ENCODE measurements at places on chromosomes 16 and 17.

GRCh38 chr16:79593074-79593531 is 7.4 kb downstream of the MAF start:
- DNase-seq, result no peak

- no peak for DNase-seq
These were observed 174.9 kb upstream of the WSCD1 start for GRCh38 chr17:5895276-5895675.

GRCh38 chr16:89319886-89320781 is 102.6 kb downstream of the ZNF778 start:
- DNase-seq, result peak; percentile 49

- DNase-seq, result no peak
These were observed 30.0 kb downstream of the SREBF1 start for GRCh38 chr17:17806611-17807274.

DNA sequence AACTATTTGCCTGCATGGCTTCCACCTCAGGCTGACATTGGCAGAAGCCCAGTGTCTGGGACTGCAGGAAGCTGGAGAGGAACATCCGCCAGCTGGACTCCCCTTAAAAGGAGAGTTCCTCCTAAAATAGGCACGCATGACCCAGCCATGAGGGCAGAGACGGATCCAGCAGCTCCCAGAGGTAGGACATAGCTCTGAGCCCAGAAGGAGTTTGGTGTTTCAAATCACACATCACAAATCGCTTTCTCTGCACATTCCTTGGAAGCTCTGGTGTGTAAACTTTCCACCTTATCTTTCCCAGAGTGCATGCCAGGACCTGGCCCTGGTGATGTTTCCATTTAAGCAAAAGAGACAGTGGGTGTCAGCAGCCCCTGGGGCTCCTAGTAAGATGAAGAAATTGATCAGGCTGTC is 231.1 kb upstream of the CDH5 start:
- no peak for DNase-seq

- peak; percentile 82 for DNase-seq
These were observed 10.3 kb downstream of the NT5M start for GRCh38 chr17:17313350-17313991.

DNA sequence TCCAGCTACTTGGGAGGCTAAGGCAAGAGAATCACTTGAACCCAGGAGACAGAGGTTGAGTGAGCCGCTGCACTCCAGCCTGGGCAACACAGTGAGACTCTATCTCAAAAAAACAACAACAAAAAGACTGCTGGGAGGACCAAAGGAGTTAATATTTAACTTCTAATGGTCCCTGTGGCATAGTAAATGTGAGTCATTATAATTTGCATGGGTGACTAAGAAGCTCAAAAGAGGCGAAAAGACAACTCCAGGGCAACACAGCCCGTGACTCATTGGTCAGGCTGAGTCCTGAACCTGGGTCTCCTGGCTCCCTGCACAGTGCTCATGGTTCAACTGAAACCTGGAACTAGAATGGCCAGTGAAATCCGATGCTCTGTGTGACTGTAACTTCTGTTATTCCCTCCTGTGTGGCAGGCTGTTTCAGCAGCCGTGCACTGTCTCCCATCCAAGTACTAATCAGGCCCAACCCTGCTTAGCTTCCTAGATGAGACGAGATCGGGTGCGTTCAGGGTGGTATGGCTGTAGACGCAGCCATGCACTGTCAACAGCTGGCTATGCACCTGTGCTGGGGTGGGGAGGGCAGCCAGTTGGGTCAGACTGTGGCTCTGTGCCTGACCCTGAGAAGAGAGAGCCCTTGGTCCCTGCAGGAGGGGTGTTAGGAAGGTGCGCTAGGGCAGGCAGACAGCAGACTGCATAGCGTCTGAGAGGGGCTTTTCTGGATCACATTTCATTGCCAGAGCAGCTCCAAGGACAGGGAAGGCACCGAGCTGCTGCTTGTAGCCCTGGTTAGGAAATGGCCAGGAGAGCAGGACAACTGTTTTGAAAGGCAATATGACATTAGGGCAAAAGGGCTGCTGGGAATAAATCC is 14.5 kb upstream of the GPRC5C start:
- no peak for DNase-seq

DNA sequence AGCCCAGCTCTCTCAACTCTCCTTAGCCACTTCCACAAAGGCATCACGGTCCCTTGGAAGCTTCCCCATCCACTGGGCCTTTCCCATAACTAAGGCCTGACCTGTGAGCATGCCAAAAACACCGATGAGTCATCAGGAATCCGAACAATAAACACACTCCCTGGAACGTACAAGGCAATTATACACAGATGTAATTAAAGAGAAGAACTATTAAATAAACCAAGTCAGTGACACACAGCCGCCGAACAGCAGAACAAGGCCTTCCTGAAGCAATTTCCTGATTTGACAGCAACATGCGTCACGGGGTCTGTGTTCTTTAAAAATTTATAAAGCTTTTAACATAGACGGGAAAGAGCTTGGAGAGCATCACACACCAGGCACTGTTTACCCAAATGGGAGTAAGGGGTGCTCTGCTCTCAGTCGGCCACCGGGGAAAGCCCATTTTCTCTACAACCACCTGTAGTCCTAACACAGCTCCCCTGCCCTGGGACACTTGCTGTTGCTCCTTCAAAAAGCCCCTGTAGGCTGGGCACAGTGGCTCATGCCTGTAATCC is 29.4 kb downstream of the COG7 start:
- DNase-seq, result no peak

- no peak for DNase-seq
These were observed 251.1 kb upstream of the CDH5 start for GRCh38 chr16:66115373-66115772.

GRCh38 chr17:55409030-55409800 is 12.4 kb downstream of the MMD start:
- DNase-seq, result no peak

DNA sequence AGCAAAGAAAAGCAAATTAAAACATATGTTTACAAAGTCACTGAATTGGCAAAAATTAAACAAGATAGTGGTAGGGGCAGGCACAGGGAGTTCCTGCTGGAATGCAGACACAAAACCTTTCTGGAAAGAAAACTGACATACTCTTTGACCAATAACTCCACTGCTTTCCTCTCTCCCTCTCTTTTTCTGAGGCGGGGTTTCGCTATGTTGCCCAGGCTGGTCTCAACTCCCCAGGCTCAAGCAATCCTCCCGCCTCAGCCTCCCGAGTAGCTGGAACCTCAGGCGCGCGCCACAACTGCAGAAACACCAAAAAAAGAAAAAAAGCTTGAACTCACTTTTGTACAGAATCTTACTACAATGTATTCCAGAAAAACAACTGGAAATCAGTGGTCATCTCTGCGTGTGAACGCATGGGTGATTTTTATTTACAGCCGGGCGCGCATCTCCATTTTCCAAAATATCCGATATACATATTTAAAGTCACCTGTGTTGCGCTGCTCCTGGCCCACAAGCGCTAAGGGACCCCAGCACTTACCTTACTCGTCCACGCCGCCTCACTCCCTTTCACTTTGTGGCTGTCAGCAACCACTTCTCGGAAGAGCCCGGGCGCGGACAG is 480 bp downstream of the TXNL4B start:
- DNase-seq, result no peak

DNA sequence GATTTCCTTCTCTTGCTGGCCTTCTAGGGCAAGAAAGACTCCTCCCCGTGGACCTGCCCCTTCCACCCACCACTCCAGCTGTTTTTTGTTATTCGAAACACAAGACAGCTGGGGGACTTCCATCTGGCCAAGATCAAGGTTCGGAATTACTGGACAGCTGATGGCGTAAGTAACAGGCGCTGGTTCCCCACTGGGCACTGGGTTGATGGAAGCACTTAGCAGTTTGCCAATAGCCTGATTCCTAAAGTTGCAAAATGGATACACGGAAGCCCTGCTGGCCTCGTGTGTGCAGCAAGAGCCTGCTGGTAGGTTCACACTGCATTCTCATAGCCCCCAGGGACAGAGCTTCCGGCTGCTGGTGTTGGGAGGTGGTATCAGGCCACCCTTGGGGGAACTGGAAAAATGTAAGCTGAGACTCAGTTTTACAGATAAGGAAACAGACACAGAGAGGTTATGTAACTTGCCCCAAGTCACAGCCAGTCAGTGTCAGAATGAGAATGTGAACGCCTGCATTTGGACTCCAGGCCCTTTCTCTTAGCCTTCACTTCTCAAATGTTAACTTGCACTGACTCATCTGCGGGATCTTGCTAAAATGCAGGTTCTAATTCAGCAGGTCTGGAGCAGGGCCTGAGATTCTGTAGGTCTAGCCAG is 171.7 kb downstream of the KATNIP start:
- DNase-seq, result no peak

- DNase-seq, result no peak
These were observed 27.1 kb downstream of the MSI2 start for GRCh38 chr17:57283203-57283971.

DNA sequence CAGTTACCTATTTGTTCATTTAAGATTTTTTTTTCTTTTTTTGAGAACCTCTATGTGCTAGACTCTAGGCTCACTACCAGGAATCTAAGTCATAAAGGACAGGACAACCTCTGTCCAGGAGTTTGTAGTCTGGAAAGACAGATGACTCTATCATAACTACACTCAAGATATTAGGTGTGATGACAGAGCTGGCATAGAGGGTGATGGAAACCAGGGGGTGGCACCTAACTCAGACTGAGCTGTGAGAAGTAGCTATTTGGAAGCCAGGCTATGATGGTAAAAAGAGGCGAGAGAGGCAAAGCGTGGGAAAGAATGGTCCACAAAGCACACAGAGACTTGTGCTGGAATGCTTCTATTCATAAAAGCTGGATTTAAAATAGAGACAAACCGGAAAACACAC is 372.3 kb downstream of the SEC14L1 start:
- no peak for DNase-seq

GRCh38 chr16:1505912-1506311 is 12.8 kb downstream of the TELO2 start:
- DNase-seq, result no peak

GRCh38 chr16:85484347-85485300 is 128.5 kb upstream of the GSE1 start:
- no peak for DNase-seq

DNA sequence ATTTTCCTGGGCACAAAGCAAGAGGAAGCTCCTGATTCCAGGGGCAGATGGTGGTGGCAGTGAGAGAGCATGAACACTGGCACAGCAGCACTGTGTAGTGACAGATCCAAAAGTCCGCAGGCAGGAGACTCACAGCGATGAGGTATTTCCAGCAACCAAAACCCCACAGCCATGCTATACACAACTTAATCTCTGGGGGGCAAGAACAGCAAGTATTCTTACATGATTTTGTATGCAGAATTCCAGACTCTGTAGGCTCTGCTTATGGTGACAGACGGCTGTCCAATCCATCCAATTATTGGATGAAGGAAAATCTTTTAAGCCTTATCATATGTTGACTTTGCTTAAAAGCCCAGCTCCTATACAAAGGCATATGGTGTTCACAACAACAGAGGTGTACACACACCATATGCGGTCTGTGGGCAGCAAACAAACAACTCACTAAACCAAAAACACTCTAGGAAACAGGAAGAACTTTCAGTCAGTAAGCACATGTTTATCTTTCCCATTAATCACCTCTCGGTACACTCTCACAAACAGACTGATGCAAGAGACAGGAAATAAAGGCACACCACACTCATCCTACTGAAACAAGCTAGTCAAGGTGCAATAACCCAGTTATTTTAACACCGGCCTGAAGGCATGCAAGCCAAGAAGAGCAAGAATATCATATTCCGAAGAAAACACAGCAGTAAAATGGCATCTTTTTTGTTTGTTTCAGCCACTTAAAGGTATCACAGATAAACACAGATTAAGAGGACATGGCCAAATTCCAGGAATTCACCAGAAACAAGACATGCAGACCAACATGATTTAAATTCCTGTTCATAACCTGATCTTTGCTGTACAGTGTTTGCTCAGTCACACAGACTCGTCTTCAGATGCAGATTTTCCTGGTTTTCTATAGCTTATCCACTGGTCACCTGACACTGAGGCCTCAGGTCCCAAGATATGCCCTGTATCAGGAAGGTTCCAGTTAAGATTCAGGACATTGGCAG is 47.8 kb downstream of the ERN1 start:
- peak; percentile 68 for DNase-seq

GRCh38 chr16:10312784-10313724 is 72.8 kb upstream of the ATF7IP2 start:
- no peak for DNase-seq

GRCh38 chr16:1096169-1097082 is at the start of gene C1QTNF8:
C1QTNF8 (minus strand) TSS chr16:1096244; CDS start chr16:1094922, 1,322 bp downstream.
- DNase-seq, result no peak

GRCh38 chr16:67535201-67535600 is 6.6 kb downstream of the RIPOR1 start:
- DNase-seq, result no peak

DNA sequence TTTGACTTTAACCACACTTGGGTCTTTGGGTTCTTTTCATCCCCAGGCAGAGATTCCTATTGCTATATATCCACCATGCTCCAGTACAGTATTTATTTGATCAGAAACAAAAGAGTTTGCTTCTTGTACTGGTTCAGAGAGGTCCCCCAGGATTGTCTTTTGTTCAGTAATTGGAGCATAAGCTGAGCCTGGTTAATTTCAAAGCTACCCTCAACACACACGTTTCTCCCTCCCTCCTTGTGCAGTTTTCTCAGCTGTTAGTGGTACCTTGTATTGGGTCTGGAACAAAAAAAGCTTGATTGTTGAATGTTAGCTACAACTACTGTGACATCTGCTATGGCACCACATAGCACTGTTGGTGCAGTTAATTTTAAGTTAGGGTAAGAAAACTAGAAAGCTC is 50.0 kb downstream of the NUP93 start:
- DNase-seq, result no peak

DNA sequence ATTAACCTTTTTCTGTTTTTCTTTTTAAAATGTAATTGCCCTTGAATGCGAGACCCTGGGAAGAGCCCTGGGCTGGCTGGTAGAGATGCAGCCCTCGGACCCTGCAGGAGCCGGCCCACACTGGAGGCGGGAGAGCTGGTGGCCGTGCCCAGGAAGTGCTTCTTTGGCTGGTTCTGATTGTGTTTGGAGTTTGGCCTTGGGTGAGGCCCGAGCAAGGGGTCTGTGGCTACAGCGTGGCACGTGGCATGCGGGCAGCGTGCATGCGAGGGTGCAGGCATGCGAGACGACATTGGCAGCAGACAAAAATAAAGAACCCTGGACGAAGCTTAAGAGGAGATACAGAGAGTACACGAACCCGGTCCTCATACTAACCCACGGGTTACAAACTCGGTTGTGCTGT is 49.7 kb downstream of the PRMT7 start:
- no peak for DNase-seq

DNA sequence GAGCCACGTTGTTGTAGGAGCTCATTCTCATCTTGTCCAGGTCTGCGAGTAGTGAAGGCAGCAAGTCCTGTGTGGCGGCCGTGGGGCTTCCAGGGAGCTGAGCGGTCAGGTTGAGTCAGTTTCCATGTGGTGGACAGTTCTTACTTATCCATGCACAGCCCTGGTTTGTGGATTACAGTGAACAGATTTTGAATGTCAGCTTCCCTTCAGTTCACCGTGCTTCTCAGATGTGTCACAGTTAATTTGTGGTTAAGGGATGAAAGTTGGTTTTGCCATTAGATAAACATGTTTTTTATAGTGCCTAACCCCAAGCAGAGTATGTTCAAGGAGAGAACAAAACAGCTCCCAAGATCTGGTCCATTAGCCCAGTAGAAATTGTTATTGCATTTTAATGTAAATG is 103.1 kb downstream of the RPTOR start:
- DNase-seq, result no peak
